Left renal pelvis (tissue), 4 donors: ENCODE measurements at places on chromosomes 2 and 18.

- DNase-seq, result no peak
Observed at GRCh38 chr2:172460780-172461201, 33.4 kb downstream of the ITGA6 start.

- no peak for DNase-seq
Observed at GRCh38 chr2:190674966-190675650, 26.2 kb downstream of the NAB1 start.

- no peak for DNase-seq
Observed at GRCh38 chr18:27185025-27185763, at the start of gene CHST9. Gene CHST9, minus strand, starts transcription at chr18:27185308. Its CDS starts 42,499 bp downstream, at chr18:27142809.

DNA sequence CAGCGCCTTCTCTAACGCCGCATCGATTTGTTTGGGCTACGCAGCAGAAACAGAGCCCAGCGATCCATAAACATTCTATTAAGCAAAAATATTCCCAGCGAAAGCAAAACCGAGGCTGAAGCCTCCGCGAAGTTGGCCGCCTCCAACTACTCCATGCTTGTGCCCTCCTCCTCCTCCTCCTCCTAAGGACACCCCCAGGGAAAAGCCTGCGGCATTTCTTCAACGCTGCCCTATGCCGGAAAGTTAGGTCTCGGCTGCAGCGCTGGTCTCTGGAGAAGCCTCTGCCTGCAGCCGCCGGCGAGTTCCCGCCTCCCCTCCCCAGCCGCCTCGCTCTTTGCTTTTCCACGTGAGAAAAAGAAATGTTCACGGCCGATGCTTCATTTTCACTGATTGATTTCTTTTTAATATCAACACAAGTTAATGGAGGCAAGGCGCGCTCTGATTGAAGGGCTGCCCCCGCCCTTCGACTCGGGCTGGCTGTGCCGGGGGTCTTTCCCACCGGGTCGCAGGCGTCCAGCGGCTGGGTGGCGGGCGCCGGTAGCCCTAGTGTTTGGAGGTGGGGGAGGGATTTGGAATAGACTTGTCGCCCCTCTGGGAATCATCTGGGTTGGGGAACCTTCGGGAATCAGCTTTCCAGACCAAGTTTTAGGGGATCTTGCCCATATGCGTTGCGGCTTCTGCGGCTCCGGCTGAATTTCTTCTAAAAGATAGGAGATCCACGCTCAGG is 3.9 kb downstream of the NRP2 start:
- DNase-seq, result no peak

- DNase-seq, result peak; percentile 77
Observed at GRCh38 chr2:214410918-214411554, at the start of gene VWC2L. Gene VWC2L, plus strand, starts transcription at chr2:214411054. Its CDS starts 3,140 bp downstream, at chr2:214414194.

DNA sequence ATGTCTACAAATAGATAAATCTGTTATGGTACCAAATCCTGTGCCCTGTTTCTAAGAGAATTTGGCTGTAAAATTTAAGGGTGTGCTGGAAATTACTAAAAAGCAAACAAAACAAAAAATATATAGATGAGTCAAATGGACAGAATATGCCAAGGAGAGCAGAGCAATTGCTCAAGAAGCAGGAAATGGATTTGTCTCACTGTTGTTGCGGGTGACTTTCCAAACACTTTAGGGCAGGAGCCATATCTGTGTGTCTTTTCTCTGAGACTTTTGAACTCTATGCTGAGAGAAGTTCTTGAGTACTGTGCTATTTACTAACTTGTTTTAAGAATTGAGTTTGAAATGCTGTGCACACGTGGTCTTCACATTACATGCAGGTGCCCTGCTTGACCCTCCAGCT is 221.7 kb downstream of the PHLPP1 start:
- no peak for DNase-seq

DNA sequence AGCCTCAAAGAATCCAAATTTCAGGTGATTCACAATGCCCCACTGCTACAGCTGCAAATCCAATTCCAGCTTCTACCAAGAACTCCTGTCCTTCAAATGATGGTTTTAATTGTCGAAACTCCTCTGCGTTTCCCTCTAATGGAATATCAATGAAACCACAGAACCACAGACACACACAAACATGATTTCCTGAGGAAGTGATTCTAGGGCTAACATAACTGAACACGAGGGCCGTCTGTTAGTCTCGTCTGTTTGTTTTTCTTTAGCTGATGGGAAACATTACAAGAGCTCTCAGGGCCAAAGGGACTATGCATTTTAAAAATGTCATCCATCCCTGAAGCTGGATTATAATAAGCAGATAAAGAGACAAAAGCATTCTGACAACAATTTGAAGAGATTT is 59.4 kb downstream of the RNF152 start:
- DNase-seq, result no peak

- DNase-seq, result no peak
Observed at GRCh38 chr2:234989183-234989701, 37.4 kb downstream of the SH3BP4 start.

DNA sequence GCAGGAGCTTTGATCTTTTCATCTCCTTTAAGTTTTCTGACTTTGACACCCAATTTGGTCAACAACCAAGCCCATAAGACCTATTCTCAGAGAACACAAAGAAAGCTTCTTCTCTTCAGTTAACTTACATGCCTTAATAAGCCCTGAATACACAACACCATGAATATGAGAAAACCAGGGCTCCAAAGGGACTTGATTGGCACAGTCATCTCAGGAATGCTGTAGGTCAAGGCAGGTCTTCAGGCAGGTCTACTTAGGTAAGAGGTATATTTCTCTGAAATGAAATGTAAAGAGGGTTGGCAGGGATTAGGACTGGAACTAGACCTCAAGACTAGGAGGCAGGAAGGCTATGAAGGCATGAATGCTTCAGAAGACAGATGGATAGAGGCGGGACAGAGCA is 24.4 kb upstream of the EIF2AK3 start:
- no peak for DNase-seq

DNA sequence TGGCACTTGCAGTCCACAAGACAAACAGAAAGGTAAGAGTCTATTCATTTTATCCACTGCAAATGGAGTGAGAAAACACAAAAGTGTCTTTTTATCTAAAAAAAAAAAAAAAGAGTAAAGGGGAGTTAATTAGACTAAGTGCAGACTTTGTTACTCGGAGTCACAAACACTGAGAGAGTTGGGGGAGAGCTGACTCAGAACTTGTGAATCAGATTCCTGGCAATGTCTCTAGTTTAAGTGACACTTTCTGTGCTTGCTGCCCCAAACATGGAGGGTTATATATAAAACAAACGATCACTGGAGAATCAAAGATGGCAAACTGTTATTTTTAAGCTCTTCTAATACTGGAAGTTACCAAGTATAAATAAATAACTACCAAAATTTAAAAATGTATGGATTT is 505.8 kb upstream of the NRP2 start:
- no peak for DNase-seq

DNA sequence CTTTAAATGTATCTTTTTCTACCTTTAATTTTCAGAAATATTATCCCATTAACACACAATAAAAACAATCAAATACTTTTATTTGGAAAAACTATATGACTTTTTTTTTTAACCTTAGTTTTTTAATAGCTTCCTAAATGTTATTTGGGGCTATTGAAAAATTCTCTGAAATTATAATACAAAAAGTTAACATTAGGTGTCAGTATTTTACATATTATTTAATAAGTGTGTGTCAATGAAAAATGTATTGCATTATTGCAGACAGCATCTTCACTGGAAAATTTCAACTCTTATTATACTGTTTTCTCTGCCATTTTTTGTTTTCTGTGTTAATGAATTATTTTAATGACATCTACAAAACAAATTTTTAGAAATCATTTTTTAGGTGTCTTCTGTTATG is 51.1 kb upstream of the ARHGAP15 start:
- DNase-seq, result no peak

DNA sequence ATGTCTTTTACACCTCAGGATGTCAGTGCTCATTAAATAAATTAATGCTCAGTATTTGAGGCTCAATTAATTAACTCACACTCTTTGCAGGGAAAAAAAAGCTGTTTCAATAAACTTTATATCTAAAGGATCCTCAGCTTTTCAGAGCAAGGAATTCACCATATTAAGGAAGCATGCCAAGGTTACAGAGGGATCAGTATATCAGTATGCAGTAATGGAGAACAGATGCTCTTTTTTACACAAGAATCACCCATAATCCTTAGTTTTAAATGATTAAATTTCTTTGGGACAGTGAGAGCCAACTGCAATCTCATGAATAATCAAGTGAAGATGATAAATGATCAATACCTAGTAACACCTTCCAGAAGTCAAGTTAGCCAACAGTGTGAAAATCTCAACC is 14.9 kb upstream of the LCT start:
- DNase-seq, result no peak

DNA sequence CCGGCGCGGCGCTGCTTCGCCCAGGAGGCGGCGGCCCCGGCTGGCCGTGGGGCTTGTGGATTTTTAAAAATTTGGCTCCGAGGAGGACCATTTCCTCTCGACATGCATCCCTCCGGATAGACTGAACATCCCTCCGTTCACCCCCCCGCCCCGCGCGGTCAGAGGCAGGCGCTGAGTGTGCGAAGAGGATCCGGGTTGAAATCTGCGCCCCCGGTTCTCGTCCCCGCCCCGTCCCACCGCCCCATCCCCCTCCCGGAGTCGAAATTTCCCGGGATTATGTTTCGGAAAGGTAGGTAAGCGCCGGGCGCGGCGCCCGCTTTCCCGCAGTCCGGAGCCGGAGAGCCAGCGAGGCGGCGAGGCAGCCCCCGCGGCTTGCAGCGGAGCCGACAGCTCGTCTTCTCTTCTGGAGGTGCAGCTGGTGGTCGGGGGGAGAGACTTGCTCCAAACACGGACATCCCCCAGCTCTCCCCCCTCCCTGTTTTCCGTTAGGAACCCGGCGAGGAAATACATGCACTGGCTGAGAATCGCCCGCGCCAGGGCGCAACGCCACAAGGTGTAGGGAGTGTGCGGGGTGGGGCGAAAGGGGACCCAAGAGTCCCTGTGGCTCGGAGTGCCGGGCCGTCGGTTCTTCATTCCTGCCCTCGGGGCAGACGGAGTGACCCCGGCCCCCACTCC is at the start of gene PRKCE:
Gene PRKCE, plus strand, starts transcription at position 261 of the 675 bp plus-strand sequence.
- no peak for DNase-seq

DNA sequence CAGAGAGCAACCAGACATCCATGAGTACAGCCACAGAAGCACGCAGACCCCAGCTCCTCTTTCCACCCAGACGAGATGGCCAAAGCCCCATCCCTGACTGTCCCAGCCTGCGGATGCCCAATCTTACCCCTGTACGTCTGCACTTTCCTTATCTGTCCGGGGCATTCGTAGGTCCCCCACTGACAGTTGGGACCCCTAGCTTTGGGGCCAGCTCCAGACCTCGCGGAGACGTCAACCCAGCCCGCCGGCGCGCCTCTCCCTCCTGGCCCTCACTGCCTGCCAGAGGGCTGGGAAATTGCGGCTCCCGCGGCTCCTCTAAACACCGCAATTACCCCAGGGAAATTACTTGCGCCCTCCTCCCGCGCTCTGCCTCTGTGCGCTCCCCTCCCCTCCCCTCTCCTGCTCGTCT is 2.3 kb downstream of the ECEL1 start:
- DNase-seq, result no peak
